ENCODE measurements at places on chromosomes 4 and X.

- DNase-seq = no peak
These were observed 1.0 kb upstream of the RNF150 start for GRCh38 chr4:141133999-141134995.

DNA sequence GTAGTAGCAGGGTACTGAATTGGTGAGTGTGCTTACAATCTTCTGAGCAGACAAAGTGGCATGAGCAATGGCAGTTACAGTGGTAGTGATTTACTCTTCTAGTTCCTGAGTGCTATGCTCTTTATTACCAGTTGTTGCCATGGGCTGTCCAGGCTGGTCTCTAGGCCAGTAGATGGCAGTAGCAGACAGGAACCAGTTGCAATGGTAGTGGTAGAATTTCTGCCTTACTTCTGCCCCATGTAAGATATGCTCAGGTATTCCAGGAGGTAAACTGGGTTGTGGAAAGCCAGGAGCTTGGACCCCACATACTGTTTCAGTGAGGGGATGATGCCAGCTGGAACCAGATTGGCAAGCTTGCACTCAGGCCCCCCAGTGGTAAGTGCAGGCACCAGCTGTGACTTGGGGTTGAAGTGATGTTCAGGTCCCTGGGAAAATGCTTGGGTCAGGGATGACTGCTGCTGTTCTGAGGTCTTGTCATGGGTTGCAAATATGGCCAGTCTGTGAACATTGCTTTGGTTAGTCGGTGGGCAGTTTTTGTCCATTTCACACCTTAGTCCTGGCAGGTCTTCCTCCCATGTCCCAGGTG lies 63.0 kb upstream of the ZXDB start:
- no peak for DNase-seq

- DNase-seq = no peak
These were observed 36.6 kb downstream of the GRSF1 start for GRCh38 chr4:70802928-70803580.

DNA sequence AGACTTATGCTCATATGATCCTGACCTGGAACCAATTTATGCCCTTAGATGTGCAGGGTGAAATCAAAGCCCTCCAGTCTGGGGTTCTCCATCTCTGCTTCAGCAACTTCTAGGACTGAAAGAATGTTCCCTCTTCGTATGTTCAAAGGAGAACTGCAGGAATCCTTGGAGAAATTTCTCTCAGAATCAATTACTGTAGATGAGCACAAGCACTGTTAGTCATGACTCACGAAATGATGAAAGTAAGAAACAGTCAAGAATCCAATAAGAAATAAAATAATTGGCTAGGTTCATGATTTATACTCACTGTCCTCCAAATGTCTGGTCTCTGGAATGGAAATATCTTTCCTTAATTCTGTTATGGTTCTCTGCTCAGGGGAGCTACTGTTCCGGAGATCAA lies 348.2 kb downstream of the PDGFC start:
- no peak for DNase-seq

- no peak for DNase-seq
These were observed 77.1 kb downstream of the NFKB1 start for GRCh38 chr4:102578270-102578669.

DNA sequence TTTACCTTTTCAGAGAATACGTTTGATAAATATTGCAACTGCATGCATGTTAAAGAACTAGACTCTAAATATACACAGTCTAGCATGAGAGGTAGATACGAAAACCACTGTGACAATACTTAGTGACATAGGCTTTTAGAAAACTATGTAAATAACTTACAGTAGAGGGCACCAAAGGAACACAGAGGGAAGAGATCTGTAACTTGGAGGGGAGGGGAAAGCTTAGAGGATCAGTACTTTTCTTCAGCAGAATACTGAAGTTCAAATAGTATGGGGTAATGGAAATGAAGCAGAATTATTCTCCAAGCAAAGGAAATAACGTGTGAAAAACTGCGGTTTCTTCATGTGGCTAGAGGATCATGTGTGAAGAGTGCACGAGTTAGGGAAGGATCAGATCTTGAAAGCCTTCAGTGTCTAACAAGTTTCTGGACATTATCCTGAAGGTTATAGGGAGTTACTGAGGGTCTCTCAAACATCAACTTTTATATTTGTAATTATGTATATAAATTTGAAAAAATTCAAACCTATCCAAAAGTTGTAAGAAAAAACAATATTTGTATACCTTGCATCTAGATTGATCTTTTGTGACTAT lies 264.3 kb downstream of the NPFFR2 start:
- no peak for DNase-seq

Data from activated CD4-positive, alpha-beta T cell treated with anti-CD3 and anti-CD28 coated beads for 1 hour (primary cell).